Hepatic stellate cell (primary cell): ENCODE measurements at places on chromosomes 16 and 17.

- DNase-seq = no peak
These were observed 1.9 kb downstream of the TRAP1 start for GRCh38 chr16:3715430-3715829.

GRCh38 chr17:74704544-74704943, 8.2 kb downstream of the CD300LF start:
- DNase-seq = no peak

DNA sequence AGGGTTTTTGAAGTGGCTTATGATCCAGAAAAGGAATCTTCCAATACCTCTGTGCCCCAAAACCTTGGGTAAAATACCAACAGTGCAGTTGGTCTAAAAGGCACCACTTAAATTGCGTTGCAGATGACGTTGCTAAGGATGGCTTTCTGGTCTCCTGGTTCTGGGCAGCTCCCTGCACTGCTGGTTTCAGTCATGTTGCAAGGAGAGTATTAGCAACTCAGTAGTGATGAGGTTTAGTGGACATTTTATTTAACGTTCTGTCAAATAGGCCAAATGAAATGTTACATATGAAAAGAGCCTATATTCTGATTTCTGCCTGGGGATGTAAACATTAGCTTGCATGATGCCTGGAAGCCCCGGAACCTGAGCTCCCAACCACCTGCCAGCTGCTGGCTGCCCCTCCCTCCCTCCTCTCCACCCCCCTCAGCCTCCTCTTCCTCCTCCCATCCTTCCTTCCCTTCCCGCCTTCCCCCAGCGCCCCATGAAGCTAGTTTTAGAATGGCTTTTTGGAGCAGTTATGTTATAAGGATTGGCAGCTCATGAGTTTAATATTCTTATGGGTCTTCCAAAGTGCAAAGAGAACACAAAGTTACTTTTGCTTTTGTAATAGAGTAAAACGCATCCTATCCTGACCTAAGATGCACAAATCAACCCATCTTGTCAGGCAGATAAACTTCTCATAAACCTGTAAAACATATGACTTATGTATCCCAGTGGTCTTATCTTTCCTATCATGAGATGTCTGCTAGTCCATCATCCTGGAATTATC, 20.7 kb downstream of the CD7 start:
- DNase-seq = no peak

DNA sequence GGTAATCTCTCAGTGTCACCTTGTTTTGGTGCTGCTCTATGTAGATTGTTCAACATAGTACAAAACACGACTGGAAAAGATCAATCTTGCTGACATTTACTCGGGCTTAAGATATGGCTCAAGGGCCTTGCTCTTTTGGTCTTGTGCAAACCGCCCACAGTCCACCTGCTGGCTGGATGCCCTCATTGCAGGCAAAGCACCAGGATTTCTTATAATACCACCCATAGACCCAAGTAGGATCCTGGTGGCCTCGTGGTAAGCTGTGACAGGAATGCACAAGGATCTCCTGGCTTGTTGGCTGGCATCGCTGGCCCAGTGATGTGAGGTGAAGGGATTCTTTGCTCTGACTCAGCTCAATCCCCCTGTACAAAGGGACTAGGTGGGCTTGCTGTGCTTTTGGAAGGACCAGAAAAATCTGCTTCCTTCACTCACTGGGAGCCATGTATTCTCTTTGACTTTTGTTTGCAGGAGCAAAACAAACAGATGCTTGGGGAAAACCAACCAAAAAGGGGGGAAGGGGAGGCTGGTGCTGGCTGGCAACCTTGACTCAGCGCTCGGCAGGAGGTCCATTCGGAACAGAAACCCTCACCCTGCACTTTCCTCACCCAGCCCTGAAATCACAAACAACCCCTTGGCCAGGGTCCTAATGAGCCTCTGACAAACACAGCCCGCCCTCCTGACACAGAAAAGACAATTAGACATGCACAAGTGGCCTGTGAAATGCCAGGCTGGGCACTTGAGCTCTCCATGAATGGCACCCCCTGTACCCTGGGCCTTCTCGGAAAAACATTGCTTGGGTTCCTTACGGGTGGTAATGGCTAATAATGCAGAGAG, 36.6 kb upstream of the MED9 start:
- no peak for DNase-seq

DNA sequence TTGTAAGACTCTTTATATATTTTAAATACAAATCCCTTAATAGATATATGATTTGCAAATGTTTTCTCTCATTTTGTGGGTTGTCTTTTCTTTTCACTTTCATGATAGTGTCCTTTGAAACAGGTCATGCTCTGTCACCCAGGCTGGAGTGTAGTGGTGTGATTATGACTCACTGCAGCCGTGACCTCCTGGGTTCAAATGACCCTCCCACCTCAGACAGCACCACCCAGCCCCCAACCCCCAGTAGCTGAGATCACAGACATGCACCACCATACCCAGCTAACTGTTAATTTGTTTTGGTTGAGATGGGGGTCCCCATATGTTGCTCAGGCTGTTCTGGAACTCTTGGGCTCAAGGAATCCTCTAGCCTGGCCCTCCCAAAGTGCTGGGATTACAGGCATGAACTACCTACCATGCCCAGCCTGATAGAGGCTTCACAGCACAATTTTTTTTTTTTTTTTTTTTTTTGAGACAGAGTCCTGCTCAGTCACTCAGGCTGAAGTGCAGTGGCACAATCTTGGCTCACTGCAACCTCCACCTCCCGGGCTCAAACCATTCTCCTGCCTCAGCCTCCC, 18.5 kb upstream of the TMIGD1 start:
- DNase-seq = no peak

- DNase-seq = no peak
These were observed 131.4 kb downstream of the CA10 start for GRCh38 chr17:52027081-52027480.

- no peak for DNase-seq
These were observed 24.2 kb downstream of the CACNA1G start for GRCh38 chr17:50584749-50585148.

DNA sequence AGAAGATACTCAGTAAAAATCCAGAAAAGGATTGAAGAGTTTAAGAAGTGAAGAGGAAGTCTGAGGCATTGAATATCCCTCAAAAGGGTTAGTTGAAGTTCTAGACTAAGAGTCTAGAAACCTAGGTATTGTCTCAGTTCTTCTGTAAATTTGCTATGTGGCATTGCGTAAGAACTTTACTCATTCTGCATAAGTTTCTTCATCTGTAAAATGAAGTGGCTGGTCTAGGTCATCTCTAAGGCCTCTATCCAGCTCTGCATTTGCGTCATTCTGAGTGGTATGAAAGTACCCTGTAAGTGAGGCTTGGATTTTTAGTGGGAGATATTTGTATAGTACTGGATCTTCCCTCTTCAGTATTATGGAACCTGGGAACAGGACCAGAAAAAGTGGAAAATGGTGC, 130.2 kb downstream of the MYO1D start:
- DNase-seq = no peak

GRCh38 chr16:26709175-26709574, 357.6 kb upstream of the C16orf82 start:
- no peak for DNase-seq

- no peak for DNase-seq
These were observed 10.3 kb downstream of the NLRC5 start for GRCh38 chr16:56999409-57000270.

GRCh38 chr16:59993101-59993500, 1259.0 kb upstream of the GOT2 start:
- DNase-seq = no peak

- no peak for DNase-seq
These were observed 119.1 kb downstream of the KCNJ12 start for GRCh38 chr17:21495281-21495680.

- no peak for DNase-seq
These were observed 383.9 kb downstream of the WWOX start for GRCh38 chr16:78483124-78483992.

- DNase-seq = no peak
These were observed 2.8 kb upstream of the FUS start for GRCh38 chr16:31177136-31177535.

DNA sequence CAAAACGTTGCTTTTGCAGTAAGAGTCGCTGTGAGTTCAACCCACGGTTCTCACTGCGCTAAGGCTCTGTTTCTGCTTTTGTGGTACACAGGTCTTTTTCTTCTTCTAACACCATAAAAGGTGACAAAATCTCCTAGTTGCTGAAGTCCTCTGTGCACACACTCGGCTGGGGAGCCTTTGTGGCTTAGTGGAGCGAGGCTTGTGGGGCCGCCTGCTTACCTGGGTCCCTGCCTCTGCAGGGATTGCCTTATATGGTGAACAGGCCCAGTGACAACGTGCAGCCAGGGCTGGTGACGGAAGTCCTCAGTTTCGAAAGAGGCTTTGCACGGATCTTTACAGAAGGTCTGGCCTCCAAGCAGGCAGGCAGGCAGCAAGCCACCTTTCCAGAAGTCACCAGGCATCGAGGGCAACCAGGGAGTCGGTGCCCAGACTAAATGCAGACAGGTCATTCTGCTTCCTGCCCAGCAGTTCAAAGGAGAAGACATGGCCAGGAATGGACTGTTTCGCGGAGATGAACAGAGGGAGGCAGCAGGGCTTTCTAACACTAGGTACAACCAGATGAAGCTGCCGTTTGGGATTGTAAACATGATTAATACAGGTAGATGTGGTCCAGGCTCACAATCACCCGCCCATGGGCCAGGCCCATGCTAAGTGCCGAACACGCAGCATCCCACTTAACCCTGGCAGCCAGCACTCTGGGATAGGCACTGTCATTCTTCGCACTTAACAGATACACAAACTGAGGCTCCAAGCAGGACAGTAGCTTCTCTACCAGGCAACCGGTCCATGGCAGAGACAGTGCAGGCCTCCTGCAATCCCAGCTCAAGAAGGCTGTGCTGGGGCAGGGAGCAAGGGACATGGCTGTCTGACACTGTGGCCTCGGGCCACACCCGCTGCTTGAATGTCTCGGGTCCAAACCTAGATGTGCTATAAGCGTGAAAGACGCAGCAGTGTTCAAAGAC, 10.7 kb upstream of the MEAK7 start:
- no peak for DNase-seq

- no peak for DNase-seq
These were observed 401.1 kb downstream of the UTP18 start for GRCh38 chr17:51661403-51661802.

DNA sequence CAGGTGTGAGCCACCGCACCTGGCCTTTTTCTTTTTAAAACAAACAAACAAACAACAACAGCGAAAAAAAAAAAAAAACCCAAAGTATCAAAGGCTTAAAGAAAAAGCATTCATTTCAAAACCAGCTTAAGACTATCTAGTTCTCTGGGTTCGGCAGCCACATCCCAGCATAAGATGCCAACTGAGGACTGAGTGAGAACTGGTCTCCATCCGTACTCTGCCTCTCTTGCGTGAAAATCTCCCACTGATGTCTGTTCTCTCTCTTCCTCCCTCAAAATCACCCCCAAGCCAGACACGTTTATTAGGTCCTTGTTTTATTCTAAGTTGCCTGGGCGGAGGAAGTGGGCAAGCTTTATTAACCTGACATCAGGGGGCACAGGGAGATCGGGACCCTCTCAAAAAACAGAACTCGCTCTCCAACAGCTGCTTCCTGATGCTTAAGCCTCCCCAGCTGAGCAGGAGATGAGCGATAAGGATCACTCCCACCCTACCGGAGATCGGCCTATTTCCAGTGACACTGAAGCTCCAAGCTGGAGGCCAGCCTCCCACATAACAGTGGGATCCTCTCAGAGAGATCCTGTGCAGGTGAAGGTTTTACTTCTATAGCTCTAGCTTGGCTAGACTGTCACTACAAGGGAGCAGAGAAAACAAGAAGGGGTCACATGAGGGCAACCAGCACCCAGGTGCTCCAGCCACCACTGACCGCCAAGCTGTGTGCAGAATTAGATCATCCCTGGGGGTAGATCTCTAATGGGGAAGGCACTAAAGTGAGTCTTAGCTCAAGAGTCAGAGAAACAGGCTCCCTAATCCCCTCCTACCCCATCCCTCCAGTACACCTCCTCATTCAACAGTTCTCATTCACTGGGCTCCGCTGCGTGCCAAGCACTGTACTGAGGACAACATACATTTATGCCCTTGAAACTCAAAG, 13.6 kb downstream of the CDC42EP4 start:
- DNase-seq = no peak

- DNase-seq = no peak
These were observed 2.5 kb downstream of the TRIM47 start for GRCh38 chr17:75875940-75876189.

DNA sequence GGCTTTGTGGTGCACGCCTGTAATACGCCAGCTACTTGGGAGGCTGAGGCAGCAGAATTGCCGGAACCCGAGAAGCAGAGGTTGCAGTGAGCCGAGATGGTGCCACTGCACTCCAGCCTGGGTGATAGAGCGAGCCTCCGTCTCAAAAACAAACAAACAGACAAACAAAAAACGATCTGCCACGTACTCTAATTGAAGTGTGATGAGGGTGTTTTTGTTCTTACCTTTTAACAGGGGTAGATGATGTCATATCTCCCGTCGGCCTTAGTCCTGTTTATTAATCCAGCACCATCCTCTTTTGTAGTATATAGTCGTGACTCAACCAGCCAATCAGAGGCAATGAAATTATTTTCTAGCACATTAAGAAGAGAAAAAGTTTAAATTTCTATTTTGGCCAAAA, 58.5 kb downstream of the IQCK start:
- no peak for DNase-seq

- no peak for DNase-seq
These were observed 204.2 kb upstream of the KCNJ16 start for GRCh38 chr17:69870751-69871199.

DNA sequence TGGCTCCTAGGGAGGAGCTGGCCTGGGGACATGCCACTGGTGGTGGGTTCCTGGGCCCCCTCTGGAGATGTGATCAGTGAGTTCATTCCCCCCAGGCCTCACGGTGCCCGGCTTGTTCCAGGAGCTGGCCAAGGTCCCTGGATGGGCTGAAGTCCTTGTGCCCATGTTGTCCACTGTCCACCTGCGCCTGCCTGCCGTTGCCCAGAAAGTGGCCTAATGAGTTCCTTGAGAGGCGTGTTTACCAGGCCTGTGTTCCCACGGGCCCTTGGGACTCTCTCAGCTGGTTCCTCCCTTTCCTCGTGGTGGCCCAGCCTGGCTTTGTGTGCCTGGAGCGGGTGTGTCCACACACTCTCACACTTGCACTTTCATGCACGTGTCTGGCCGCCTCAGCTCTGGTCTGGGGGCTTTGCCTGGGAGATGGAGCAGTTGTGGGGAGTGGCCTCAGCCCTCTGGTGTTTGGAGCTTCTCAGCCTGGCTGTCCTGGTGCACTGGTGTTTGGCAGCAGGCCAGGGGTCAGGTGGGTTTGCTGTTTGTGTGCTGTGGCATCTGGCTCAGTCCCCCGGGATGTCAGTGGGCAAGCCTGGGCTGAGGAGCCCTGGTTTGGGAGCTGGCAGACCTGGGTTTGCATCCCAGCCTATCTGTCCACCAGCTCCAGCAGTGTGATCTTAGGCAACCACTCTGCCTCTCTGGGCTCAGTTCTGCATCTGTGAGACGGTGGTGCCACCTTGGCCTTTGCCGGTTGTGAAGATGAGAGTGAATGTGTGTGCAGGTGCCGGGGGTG, 18.0 kb downstream of the ADCY7 start:
- DNase-seq = no peak

DNA sequence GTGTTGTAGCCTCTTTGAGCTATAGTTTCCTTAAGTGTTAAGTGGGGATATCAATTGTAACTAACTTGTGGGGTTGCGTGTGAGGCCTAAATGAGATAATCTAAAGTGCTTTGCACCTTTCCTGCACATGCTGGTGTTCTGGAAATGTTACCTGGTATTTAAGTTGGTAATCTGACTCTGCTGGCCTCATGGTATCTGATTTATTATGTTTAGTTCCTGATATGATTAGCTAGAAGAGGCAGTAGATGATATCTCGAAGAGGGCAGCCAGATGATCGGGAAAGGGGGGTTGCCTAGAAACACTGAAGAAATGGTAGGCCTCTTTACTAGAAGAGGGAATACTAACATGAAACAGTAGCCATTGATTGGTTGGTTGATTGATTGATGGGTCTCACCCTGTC, 65.4 kb upstream of the CLEC18A start:
- no peak for DNase-seq
